NCI-H2081 (cell line): ENCODE measurements at places on chromosomes 16 and 17.

DNA sequence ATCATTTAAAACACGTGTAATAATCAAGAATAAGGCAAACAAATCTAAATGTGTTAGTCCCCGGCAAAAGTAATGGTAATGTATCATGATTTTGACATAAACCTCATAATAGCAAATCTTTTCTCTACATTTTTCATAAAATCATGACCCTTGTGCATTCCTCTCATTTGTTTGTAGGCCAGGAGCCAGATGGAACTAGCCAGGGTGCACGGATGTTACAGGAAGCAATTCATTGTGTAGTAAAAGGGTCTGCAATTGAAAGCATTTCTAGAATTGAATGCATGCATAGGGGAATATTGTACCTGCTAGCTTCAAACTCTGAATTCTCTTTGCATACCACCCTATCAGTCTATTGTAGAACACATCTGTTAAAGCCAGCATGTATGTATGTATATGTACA is 66.6 kb downstream of the CNTNAP4 start:
- no peak for DNase-seq

- no peak for DNase-seq
Observed at GRCh38 chr16:1208239-1208830, 16.7 kb downstream of the TPSG1 start.

DNA sequence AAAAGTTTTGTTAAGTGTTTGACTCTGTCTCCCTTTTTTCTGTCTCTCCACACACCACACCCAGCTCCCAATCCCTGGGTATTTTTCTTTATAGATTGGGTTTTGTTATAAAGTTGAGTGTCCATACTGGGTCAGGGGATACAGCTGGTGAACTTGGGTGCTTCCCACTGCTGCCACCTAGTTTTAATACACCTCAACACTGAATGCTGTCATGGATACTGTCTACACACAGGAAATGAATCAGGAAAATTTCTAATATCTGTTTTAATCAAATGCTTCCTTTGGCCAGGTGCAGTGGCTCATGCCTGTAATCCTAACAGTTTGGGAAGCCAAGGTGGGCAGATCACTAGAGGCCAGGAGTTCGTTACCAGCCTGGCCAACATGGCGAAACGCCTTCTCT is 5.3 kb upstream of the TAOK1 start:
- no peak for DNase-seq

- no peak for DNase-seq
Observed at GRCh38 chr17:36879624-36880131, 57.6 kb upstream of the LHX1 start.

DNA sequence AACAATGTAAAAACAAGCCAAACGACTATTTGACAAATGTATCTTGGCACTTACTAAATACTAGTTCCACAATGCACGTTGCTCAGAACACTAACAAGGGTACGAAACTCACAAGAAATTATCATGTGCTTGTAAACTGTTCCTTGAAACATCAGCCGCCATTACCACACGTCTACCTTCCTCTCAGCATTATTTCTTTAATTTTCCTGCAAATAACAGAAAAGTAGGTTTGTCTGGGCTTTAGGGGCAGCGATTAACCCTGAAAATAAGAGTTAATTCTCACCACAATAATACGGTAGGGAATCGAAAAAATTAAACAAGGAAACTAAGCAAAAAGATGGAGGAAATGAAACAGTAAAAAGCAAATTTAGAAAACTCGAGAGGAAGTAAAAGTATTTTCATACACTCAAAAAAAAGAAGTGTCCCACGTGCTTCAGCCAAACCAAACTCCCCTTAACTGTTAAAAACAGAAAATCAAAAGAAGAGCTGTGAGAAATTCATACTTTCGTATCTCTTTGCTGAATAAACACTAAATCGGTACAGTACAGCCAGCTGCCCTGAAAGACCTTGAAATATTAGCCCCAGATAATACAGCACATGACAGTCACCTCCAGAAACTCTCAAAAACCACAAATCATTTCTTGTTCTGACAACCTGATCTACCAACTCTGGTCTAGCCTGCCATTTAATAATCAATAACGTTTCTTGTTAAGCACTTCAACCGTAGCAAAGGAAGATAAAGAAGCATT is 1.2 kb downstream of the ARHGAP17 start:
- DNase-seq = no peak
